ENCODE measurements at places on chromosomes 2 and 18.
A peak's percentile ranks its signal among the peaks of the same experiment; 100 is the strongest.

DNA sequence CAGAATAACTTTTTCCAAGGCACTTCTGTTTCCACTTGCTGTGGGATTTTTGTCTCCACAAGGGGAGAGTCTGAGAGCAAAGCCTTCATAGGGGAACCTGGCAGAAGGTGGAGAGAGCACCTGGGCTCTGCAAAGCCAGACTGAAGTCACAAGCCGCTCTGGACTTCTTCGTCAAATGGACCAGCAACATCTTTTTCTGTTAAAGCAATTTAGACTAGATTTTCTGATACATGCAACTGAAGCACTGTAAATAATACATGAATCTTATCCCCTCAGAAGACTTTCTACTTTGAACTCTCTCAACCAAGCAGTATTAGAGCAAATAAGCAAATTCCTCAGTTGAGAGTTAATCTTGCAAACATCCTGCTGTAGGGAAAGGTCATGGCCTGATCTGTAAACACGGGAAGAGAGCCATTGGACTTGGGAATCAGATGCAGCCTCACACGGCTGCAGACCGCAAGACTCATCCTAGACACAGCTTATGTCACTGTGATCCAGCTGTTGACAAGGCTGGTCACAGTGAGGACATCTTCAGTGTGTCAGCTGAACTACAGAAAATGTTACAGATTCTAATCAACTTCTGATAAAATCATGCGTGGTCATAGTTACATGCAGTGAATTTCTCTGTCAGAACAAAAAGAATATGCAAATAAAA lies 3.2 kb downstream of the SH3YL1 start:
- no peak for DNase-seq

- no peak for DNase-seq
Observed at GRCh38 chr2:85621338-85621737, 5.4 kb downstream of the USP39 start.

DNA sequence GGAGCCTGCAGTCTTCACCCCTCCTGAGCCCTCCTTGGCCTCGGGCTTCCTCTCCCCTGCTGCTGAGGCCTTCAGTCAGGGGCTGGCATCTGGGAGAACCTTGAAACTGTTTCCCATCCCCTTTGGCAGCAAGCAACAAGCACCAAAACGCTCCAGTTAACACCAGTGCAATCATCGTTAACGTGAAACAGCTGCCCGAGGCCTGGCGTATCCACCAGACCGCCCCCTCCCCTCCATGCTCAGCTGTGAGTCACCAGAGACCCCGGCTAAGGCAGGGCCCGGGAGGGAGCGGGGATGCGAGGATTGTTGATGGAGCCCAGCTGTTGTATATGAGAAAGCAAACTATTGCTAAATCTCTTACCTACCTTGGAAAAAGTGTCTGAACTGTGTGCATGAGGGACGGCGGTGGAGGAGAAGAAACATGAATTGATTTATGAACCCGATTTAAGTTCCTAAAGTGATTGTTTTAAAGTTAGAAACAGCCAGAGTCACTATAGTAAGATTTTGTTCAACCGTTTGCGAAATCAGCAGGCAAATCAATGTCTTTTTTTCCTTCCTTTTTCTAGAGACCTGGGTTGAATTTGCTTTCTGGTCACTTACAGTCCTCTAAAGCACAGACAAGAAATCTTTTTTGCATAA lies 5.2 kb downstream of the ZFP36L2 start:
- DNase-seq: peak; percentile 93

- DNase-seq: no peak
Observed at GRCh38 chr2:138447889-138448570, 53.5 kb upstream of the SPOPL start.

GRCh38 chr18:37019157-37019827 lies 190.4 kb downstream of the KIAA1328 start:
- peak; percentile 26 for DNase-seq

DNA sequence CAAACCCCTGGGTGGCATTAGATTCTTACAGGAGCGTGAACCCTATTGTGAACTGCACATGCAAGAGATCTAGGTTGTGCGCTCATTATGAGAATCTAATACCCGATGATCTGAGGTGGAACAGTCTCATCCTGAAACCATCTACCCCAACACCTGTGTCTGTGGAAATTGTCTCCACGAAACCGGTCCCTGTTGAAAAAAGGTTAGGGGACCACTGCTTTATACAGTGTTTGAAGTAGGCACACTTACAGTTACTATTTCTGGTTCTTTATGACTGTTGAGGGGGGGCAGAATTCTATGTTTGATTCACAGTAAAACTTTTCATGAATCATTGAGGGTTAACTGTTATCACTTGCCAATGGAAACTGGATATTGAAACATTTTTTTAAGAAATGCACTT lies 72.0 kb downstream of the RIF1 start:
- DNase-seq: no peak

DNA sequence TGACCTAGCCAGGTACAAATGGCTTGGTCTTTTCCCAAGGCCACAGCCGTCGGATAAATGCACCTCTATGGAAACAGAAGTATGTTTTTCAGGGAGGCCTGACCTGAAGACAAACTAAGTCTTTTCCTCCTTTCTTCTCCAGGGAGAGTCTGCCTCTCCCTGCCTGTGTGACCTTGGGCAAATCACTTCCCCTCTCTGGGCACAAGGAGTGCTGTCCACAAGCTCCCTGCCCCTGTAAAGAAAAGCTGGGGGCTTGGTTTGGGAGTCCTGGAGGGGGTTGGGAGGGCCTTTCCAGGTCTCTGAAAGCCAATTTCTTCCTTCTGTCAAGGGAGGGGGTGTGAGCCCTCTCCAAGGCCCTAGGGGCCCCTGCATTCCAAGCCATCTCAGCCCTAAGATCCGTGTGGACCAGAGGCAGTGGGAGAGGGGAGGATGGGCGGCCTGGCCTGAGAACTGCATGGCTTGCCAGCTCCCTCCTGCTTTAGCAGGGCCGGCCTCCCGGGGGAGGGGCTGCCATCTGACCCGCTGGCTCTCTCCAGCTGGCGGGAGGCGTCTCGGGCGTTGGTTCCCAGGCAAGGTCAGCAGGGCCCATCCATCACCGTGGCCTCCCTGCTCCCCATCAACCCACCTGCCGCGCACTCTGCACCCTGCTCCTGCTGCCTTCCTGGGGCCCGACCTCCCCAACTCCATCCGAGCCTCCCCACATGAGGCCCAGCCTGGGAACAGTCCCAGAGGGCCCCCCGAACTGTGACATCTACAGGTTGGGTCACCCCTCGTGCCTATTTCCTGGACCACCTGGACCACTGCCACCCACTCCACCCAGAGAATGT lies 61.4 kb downstream of the SMAD7 start:
- DNase-seq: peak; percentile 38

DNA sequence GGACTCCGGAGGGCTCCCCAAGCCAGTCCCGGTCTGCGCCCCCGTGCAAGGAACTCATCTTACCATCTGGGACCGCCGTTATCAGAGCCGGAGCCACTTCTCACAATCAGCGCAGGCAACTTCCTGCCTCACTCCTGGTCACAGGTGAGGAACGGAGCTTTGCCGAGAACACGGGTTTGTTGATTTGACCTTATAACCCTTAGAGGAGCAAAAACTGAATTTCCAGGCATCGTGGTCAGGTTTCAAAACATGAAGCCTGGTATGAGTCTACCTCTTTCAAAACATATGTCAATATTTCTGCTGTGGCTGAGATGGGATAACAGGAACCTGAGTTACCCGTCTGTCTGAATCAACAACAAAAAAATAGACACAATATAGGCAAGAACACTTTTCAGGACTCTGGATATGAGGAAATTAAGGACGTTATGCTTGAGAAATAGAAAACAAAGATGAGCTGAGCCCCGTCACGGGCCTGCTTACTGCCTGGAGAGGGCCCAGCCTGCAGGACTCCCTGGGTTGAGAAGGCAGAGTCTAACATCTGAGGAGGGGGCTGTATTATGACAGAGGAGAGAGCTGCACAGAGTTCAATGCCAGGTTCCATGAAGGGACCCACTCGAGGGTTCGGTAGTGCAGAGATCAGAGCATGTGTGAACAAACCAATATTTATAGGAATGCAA lies 148.7 kb downstream of the NDUFA10 start:
- no peak for DNase-seq

DNA sequence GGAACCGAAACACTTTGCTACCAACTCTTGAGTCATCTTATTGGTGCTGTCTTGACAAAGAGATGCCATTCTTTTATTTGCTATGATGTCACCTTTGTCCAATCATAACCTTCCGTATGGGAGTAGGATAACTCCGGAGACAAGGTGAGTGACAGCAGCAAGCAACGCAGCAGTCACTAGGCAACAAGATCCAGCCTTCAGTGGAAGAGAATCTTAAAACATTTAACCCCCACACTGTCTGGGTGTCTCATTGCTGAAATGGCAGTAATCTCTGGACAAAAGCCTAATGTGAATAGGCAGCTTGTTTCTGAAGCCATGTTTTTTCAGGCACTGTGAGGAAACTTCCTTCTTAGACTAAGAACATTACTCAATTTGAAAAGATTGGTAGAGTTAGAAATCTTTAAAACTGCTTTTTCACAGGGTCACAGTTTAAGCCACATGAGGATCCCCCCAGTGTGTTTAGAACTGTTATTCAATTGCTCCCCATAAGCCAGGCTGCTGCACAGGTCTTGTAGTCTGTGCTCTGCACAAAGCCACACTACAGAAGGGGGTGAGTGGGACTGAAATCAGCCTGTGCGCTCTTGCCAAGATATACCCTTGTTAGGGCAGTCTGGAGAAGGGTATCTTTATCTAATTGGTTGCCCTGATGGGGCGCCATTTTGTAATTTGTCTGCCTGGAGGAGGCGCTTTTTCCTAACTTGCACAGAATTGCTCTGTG lies 131.5 kb upstream of the STON1 start:
- DNase-seq: peak; percentile 57

- DNase-seq: no peak
Observed at GRCh38 chr18:76466410-76466991, 28.5 kb downstream of the ZNF516 start.

GRCh38 chr18:79624356-79625170 lies 55.0 kb upstream of the CTDP1 start:
- no peak for DNase-seq

GRCh38 chr2:111207851-111208250 lies 87.1 kb downstream of the BCL2L11 start:
- DNase-seq: no peak

GRCh38 chr2:236862961-236863728 lies 222.5 kb upstream of the COPS8 start:
- peak; percentile 27 for DNase-seq

- no peak for DNase-seq
Observed at GRCh38 chr2:53317861-53318260, 449.7 kb upstream of the CHAC2 start.

DNA sequence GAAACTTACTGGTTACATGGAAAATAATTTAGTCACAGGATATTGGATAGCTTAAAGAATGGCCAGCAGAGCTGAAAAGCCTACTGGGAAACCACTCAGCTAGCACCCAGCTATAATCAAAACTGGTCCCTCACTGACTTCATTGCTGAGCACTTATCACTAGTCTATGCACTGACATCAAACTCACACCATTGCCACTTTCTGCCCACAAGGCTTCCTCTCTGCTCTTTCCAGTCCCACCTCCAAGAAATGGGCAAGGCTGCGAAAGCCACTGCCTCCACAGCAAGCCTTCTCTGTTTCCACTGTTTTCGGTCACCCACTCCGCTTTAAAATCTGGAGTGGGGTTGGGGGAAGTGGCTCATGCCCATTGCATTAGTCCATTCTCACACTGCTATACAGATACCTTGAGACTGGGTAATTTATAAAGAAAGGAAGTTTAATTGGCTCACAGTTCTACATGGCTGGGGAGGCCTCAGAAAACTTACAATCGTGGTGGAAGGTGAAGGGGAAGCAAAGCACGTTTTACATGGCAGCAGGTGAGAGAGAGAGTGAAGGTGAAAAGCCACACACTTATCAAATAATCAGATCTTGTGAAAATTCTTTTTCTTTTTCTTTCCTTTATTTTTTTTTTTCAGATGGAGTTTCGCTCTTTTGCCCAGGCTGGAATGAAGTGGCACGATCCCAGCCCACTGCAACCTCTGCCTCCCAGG lies 77.0 kb upstream of the CERS6 start:
- DNase-seq: no peak

DNA sequence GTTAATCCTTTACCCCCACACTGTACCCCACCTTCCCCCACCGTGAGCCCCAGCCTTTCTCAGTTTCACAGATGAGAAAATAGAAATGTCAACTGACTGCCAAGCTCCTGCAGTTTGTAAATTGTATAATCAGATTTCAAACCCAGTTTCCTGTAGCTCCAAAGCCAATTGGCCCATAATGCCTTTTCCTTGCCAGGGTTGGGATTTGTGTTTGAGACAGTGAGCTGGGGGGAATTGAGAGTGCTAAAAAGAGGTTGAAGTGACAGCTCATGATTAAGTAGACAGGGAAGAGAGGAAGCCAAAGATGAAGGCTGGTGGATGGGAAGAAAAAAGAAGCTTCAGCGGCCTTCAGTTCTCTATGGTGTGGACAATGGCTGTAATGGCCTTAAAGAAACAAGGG lies 10.7 kb downstream of the OSBPL6 start:
- DNase-seq: no peak

DNA sequence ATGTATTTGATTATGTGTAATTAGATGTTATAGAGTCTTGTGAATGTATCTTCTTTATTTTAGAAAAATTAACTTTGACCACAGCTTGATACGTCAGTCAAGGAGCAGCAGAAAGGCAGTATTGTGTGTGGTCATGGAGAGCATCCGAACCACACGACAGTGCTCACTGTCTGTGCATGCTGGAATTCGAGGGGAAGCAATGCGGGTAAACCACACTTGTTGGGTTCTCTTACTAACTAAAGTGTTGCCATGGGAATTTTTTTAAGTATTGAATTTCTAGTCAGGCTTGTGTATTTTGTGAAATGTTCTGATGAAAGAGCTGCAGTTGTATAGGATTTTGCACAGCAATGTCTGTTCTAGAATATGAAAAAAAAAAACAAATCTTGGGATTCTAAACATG lies 4.8 kb downstream of the PJVK start:
- no peak for DNase-seq

Measured in fibroblast of pulmonary artery (primary cell).